ENCODE measurements at places on chromosomes 5 and 9. TPM values are rescaled to one million over a fixed set of nuclear protein-coding genes. Genes with fewer than 3 reads are reported as not detected.
A peak's percentile ranks its signal among the peaks of the same experiment; 100 is the strongest.

- DNase-seq: no peak
Observed at GRCh38 chr5:2017540-2018389, 135.0 kb upstream of the IRX4 start.

ANXA2R gene
- polyA plus RNA-seq: 1.4 TPM

GRCh38 chr5:177606071-177607051, 6.4 kb downstream of the B4GALT7 start:
- no peak for DNase-seq

- DNase-seq: peak; percentile 57
Observed at GRCh38 chr5:124581738-124582560, 164.5 kb downstream of the ZNF608 start.

CFAP77 gene
- 1.7 TPM for polyA plus RNA-seq

FAM78A gene
- 2.6 TPM for polyA plus RNA-seq

- DNase-seq: no peak
Observed at GRCh38 chr5:142979636-142980035, 209.5 kb downstream of the ARHGAP26 start.

- DNase-seq: no peak
Observed at GRCh38 chr9:92857236-92857635, 20.6 kb downstream of the ZNF484 start.

GRCh38 chr5:143886651-143887638, 75.0 kb downstream of the HMHB1 start:
- DNase-seq: no peak

C5orf58 gene
- polyA plus RNA-seq: 0.16 TPM

TAF11L10 gene
- polyA plus RNA-seq: not detected

PRR16 gene
- polyA plus RNA-seq: 3.0 TPM

KCNT1 gene
- polyA plus RNA-seq: 0.24 TPM

- DNase-seq: no peak
Observed at GRCh38 chr5:65858316-65858715, 68.1 kb upstream of the ERBIN start.

DNA sequence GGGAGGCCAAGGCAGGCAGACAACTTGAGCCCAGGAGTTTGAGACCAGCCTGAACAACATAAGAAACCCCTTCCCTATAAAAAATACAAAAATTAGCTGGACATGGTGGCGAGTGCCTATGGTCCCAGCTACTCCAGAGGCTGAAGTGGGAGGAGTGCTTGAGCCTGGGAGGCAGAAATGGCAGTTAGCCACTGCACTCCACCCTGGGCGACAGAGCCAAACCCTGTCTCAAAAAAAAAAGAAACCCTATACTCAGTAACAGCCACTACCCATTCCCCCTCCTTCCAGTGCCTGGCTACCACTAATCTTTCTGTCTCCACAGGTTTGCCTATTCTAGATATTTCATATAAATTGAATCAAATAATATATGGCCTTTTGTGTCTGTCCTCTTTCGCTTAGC, 14.3 kb upstream of the SIL1 start:
- no peak for DNase-seq

DNA sequence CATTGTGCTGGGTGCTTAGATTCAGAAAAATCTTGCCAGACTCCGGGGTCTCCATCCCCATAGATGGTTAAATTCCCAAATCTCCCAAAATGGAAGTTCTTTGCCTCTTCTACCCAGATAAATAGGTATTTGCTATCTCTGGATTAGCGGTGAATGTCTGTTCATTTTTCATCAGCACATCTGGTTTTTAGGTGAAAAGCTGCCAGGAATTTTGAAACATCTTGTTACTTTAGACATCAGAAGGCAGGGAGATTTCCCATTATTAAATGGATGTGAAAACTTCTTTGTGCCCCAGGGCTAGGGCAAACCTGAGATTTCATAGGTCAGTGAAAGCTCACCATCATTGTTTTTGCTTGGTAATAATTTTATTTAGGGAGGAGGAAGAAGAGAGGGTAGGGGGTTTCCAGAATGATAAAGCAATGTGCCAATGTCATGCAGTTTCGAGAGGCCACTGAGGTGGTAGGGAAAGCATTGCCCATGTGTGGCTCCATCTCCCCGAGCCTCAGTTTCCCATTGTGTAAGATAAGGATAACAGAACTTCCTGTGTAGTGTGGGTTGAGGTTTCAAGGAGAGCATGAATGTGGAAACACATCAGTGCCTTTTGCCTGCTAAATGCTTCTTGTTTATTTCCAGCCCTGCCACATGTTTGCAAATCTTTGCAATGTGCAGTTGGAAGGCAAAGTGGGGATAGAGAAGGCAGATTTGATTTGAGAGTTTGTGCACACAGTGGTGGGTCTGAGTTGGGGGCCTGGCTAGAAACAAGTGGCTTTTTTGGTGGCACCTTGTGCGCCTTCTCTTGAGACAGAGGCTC, 147.2 kb upstream of the KLF4 start:
- no peak for DNase-seq

GRCh38 chr9:92058026-92058425, 57.2 kb downstream of the SPTLC1 start:
- no peak for DNase-seq

DNA sequence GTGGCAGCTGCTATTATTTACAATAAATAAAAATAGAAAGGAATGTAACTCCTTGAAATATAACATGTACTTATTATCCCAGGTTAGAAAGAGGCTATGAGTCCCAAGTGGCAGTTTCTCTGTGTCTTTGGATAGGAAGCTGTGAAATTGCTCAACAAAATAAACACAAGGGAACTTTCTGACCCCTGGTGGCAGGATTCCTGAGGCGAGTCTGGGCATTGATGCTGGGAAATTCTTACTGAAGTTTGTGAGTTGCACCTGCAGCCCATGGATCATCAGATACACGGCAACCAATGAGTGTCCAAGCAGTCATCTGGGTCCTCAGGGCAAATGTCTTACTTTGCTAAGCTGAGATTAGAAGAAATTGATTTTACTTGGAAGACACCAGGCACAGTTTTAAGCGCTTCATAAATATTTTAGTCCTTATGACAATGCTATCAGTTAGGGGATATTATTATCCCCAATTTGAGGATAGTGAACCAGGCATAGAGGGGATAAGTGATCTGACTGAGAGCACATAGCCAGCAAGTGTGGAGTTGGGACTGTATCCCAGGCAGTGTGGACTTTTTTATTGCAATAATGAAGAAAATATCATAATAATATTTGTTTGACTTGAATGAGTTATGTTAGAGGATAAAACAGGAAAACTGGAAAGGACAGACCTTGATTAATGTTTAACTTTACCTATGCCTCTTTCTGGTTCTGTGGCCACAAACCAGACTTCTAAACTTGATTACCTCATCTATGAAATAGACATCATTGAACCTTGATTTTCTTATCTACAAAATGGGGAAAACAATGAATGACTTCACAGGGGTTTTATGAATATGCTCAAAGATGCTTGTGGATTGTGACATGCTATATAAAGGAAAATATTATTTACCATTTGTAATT, 265.5 kb upstream of the ADAMTSL1 start:
- DNase-seq: no peak

DNA sequence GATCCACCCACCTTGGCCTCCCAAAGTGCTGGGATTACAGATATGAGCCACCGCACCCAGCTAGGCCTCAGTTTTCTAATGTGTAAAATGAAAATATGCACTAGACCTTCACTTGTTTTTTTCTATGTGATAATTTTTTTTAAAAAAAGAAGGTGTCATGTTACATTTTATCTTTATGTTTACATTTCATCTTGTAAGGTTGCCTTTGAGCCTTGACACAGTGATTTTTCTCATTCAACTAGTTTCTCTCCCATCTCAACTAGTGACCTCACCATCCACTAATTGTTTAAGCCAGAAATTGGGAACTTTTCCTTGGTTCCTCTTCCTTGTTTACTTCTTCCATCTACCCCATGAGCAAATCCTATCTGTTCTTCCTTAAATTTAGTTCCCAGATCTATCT, 21.5 kb downstream of the TMC1 start:
- no peak for DNase-seq

- no peak for DNase-seq
Observed at GRCh38 chr9:87685441-87685840, 40.5 kb upstream of the CTSL start.

ALDOB gene
- polyA plus RNA-seq: 816 TPM

GRCh38 chr9:106691627-106692026, 171.3 kb upstream of the ZNF462 start:
- no peak for DNase-seq

- DNase-seq: no peak
Observed at GRCh38 chr5:80516826-80517225, 28.9 kb downstream of the FAM151B start.

GRCh38 chr9:114109124-114109523, 10.0 kb upstream of the KIF12 start:
- no peak for DNase-seq

PCDHB9 gene
- polyA plus RNA-seq: 4.4 TPM

OBP2B gene
- not detected for polyA plus RNA-seq

DNA sequence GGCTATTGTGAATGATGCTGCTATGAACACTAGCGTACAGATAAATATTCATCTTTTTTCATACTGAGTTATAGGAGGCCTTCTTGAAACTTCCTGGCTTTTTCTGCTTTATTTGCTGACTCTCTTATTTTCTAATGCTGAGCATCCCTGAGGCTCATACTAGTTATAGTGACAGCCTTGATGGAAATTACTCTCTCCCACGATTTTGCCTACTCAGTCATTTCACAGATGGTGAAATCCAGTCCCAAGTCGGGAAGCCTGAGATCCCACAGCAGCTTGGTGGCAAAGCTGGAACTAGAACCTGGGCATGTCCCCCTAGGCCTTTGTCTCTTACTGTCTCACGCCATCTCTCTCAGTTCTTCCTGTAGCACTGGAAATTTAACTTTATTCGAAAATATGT, 22.4 kb downstream of the NANS start:
- no peak for DNase-seq

GRCh38 chr9:75997206-75997605, 106.7 kb downstream of the PCSK5 start:
- no peak for DNase-seq

KIF4B gene
- 0.30 TPM for polyA plus RNA-seq

GRCh38 chr9:93248386-93249040, 64.6 kb downstream of the WNK2 start:
- no peak for DNase-seq

GRCh38 chr5:145230781-145231180, 604.4 kb downstream of the PRELID2 start:
- no peak for DNase-seq

GRCh38 chr5:157331807-157332206, 65.9 kb downstream of the CYFIP2 start:
- DNase-seq: no peak

GRCh38 chr5:159211729-159212174, 2.4 kb upstream of the RNF145 start:
- no peak for DNase-seq
